ENCODE measurements at places on chromosomes 12 and 14.
A peak's percentile ranks its signal among the peaks of the same experiment; 100 is the strongest.

DNA sequence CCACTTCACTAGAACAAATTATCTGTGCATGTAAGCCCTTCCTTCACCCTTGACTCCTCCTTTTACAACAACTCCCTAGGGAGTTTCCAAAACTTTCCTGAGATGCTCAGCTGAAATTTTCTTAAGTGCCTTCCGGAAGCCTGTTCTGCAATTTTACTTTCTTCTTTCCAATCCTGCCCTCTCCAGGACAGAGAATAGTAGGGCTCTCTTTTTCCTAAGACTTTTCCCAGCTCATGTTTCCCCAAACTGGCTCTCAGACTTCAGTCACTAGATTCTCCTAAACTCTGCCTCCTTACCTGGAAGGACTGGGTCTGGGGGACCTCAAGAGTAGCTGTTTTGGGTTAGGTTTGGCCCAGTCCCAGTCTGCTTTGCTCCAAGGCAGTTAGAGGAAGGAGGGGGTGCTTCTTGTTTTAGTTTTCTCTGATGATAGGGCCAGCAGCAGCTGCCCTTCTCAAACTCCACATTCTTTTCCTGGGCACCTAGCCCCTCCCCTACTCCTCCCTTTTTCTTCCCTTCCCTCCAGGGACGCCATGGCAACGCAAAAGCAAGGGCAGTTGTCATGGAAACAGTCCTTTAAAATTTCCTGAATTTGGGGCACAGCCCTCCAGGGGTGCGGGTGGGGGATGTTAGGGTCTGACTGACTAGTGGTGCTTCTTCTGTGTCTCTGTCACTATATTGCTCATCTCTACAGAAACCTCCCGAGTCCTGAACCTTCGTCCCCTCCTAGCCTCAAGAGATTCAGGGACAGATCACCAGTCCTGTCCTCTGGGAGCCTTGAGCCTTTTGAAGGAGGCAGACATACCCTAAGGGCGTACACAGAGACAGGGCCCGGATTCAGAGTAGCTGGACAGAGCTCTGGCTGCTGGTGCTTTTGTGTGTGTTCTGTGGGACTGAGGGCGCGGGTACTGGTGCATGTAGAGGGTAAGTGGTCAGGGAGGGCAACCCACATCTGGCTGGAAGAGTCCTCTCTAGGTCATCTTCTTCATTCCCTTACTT, 17.0 kb downstream of the PPP1R1A start:
- DNase-seq, result no peak

DNA sequence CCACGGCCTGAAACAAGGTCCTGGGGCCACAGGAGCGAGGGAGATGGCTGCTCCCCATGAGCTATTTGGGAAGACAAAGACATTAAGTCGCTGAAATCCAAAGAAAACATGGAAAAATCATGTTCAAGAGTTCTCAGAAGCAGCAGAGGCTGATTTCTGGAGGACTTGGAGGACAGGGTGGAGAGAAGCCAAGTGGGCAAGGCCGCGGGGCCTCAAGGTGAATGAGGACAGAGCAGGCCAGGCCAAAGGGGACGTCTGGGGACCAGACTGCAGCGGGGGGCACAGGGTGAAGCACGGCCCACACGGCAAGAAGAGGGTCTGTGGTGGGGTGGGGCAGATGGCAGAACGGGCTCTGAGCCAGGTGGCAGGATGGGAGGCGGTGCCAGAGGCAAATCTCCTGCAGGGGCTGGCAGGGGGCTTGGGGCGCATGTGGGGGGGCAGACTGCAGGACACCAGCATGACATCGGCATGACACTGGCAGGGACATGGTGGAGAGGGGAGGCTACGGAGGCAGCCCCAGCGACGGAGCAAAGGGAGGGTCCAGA, 48.9 kb downstream of the RNF34 start:
- DNase-seq, result no peak

GRCh38 chr14:100076133-100076532, 10.9 kb downstream of the EVL start:
- DNase-seq, result no peak

- no peak for DNase-seq
Observed at GRCh38 chr14:23132970-23133369, 13.9 kb upstream of the CEBPE start.

- DNase-seq, result no peak
Observed at GRCh38 chr12:3747976-3748619, 4.8 kb downstream of the CRACR2A start.

- peak; percentile 56 for DNase-seq
Observed at GRCh38 chr12:123041042-123041531, 60.6 kb downstream of the ARL6IP4 start.

DNA sequence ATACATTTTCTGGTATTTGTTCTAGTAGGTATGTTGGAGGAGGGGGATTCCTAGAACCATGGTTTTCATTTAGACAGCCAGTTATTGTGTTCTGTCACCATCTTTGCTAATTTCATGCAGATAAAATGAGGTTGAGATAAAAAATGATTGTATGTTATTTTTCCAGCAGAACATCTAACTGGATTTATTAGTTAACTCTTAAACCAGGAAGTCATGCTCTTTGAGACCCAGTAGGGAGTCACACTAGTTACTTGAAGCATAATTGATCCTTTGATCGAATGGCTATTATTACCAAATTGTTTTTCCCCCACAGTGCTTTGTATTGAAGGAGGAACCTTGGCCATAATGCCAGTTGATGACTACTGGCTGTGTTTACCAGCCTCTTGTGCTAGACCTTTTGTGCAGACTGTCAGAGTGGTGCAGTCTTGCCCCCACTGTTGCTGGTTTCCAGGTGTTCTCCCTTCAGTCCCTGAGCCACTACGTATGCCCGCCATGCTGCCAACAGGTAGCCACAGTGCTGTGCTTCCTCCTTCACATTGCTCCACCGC, 6.0 kb downstream of the EID3 start:
- DNase-seq, result no peak

GRCh38 chr14:91573894-91574837, 64.1 kb upstream of the PPP4R3A start:
- DNase-seq, result peak; percentile 63

GRCh38 chr12:27772328-27773049, 7.5 kb upstream of the KLHL42 start:
- no peak for DNase-seq

- no peak for DNase-seq
Observed at GRCh38 chr12:124896461-124896860, 18.0 kb downstream of the UBC start.

- DNase-seq, result no peak
Observed at GRCh38 chr12:26080911-26081310, 43.9 kb downstream of the BHLHE41 start.

DNA sequence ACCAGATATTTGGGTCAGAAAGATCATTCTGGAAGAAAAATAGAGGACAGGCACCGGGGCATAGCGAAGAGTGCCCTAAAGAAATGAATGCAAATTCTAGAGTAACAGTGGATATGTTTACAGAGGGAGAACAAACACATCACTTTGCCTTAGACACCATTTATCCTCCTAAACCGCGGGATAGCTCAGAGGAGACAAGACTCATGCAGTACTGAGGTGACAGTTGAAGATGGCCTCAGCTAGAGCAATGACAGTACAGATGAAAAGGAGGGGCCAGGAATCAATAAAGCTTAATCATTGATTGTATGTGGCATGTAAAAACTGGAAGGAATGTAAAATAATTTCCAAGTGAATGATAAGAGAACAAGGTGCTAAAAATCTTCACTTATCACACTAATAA, 10.5 kb upstream of the PPP1R12A start:
- DNase-seq, result no peak

DNA sequence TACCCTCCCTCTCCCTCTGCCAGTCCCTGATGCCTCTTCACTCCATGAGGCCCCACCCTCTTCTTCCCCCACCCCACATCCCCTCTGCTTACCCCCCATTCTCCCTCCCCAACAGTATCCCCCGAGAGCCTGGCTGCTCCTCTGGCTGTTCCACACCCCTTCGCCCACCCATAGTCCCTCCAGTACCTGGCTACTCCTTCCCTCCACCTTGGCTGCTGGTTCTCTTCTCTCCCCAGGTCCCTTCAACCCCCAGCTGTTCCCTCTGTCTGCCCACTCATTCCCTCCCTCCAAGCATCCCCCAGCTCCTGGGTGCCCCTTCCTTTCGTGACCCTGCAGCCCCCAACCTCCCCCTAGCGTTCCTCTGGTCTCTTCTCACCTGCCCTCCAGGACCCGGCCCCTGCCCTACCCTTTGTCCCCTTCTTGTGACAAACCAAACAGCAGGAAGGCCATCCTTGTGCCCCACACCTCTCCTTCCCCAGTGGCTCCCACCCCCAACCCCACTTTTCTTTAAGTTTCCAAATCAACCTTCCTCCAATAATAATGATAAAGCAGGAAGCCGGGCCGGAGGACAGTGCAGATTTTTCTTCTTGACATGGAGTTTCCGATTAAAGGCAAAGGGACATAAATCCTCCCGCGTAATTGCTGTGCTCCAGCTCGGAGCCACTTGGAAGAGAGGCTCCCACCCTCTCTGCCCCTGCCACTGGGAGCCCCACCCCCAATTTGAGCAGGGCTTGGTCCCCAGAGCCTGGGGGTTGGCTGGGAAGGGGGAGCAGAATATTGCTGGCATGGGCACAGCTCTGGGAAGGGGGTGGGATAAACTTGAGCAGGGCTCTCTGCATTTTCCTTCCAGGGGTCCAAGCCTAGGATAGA, 40.0 kb downstream of the SMUG1 start:
- DNase-seq, result no peak

DNA sequence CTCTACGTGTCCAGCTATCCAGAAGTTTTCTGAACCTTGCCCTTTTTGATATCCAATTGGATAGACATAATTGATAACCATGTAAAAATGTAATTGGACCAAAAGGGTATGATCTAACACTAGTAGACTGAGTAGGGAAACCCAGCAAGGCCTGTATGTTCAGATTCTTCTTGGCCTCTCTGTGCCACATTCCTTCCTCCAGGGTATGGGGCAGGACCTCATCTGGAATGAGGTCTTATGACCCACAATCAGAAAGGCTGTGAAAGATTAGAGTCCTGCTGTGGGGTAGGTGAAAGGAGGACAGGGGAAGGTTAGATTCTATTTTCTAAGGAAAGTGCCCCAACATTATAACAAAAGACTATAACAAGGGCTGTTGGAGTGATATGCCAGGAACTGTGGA, 51.3 kb upstream of the A2ML1 start:
- no peak for DNase-seq

- no peak for DNase-seq
Observed at GRCh38 chr12:47900131-47901062, 4.4 kb downstream of the VDR start.

DNA sequence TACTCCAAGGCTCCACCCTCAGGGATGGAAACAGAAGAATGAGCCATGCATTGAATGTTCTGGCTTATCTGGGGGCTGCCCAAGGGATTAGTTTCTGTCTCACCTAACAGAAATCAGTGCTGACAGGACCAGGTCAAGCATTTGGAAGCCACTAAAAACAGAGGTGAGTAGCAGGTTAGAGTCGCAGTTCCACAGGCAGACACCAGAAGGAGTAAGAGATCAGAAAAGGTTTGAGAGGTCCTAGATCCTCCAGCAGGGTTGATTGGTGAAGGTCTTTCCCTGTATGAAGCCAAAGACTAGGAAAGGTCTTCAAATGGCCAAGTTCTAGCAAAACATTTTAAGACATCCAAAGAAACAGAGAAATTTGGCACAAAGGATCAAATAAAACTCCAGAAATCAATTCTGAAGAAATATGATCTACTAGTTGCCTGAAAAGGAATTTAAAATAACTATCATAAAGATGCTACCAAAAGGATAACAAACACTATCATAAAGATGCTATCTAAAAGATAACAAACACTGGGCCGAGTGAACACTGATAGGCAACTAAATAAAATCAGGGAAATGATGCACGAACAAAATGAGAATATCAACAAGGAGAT, 19.5 kb upstream of the TTC9 start:
- DNase-seq, result peak; percentile 56

DNA sequence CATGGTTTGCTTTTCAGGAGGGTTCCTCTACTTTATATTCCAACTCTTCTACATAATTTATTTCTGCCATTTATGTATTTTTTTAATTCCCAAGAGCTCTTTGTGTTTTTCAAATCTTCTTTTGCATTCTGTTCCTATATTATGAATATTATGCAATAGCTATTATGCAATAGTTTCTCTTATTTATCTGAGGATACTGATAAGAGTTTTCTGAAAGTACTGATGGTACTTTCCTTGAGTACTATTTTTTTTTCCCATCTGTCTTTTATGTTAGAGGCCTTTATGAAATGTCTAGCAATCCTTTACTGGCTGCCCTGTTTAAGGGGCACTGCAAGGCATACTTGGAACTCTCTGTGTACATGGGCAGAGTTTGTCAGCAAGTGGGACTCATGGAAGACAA, 93.4 kb downstream of the SLC41A2 start:
- DNase-seq, result no peak

- DNase-seq, result no peak
Observed at GRCh38 chr12:55760663-55761062, 17.7 kb downstream of the GDF11 start.

GRCh38 chr12:6979021-6979420, 8.3 kb downstream of the EMG1 start:
- DNase-seq, result no peak
